ENCODE measurements at places on chromosomes 5 and 9.

DNA sequence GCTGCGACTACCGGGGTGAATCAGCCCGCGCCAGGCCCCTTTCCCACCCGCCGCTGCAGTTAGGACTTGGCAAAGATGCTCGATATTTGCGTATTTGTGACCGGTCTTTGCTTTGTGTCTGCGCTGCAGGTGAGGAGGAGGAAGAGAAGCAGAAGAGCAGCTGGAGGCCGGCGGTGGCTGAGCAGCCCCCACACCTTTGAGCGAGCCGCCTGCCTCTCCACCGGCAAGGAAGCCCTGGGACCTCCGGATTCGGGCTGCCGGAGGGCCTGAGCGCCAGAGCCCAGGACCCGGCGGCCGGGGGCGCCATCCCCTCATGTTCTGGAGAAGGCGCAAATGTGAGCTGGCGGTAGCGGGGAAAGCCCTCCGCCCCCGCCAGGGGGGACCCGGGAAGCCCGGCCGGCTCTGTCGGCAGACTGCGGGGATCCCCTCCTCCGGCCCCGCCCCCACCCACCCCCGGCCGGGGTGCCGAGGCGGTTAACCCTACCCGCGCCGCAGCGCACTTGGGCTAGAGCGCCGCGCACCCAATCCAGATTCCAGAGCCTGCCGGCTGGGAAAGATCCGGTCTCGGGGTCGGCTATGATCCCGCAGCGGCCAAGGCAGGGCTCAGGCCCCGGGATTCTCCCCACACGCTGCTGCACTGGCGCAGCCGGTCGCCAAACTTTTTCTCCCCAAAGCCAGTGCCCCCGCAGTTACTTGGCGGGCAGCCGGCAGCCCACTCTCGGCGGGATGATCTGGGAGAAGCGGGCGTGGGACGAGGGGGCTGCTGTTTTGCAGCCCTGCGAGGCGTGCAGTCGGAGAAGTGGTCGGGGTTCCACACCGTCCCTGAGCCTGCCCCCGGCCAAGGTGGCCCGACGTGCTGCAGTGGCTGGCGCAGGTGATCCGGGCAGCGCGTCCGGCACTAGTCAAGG is 800 bp upstream of the KCNN2 start:
- H3K36me3 ChIP-seq = no peaks in the 10 kb centered on the region
- H3K4me3 ChIP-seq = no peak overlapping the region
- no peak for DNase-seq
- no peak overlapping the region for H3K27ac ChIP-seq

- H3K4me1 ChIP-seq = no peaks in the 10 kb centered on the region
- peaks cover 11% of the 10 kb centered on the region for H3K36me3 ChIP-seq
- H3K4me3 ChIP-seq = no peak overlapping the region
- no peaks in the 10 kb centered on the region for H3K27me3 ChIP-seq
- H3K27ac ChIP-seq = no peak overlapping the region
- no peak for DNase-seq
Measured at GRCh38 chr9:130104491-130105193, 50.9 kb downstream of the GPR107 start.

- H3K27ac ChIP-seq = no peak overlapping the region
- no peak for DNase-seq
Measured at GRCh38 chr9:91905991-91906469, 44.0 kb downstream of the ROR2 start.

- DNase-seq = no peak
- H3K36me3 ChIP-seq = no peaks in the 10 kb centered on the region
- H3K4me3 ChIP-seq = no peak overlapping the region
- no peaks in the 10 kb centered on the region for H3K27me3 ChIP-seq
Measured at GRCh38 chr5:68749631-68750030, 344.2 kb upstream of the SLC30A5 start.

- DNase-seq = no peak
- no peak overlapping the region for H3K27ac ChIP-seq
- no peaks in the 10 kb centered on the region for H3K36me3 ChIP-seq
- no peak overlapping the region for H3K4me3 ChIP-seq
- H3K4me1 ChIP-seq = no peaks in the 10 kb centered on the region
- no peaks in the 10 kb centered on the region for H3K27me3 ChIP-seq
Measured at GRCh38 chr9:127180457-127181314, 58.3 kb upstream of the ANGPTL2 start.

GRCh38 chr5:179974946-179975712 is 67.4 kb upstream of the TBC1D9B start:
- H3K4me3 ChIP-seq = no peak overlapping the region
- no peaks in the 10 kb centered on the region for H3K4me1 ChIP-seq
- no peaks in the 10 kb centered on the region for H3K27me3 ChIP-seq
- H3K36me3 ChIP-seq = no peaks in the 10 kb centered on the region
- peak; percentile 32 for DNase-seq

DNA sequence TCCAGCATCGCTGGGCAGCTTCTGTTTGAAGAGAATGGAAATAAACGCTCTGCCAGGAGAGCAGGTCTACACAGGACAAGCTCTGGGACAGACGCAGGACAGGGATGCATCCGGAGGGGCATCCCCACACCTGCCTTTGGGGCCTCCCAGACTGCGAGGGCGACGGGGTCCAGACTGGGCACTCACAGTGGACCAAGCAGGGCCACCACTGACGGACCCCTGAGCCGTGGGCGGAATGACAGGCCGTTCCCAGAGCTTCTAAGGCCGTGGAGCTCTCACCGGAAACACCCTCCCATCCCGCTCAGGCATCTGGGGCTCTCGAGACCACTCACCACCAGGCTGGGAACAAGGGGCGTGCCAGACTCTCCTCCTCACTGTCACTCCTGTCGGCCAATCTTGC is 10.5 kb upstream of the TMEM250 start:
- H3K36me3 ChIP-seq = no peaks in the 10 kb centered on the region
- H3K4me3 ChIP-seq = no peak overlapping the region
- no peaks in the 10 kb centered on the region for H3K4me1 ChIP-seq
- peaks cover 88% of the 10 kb centered on the region for H3K27me3 ChIP-seq
- H3K27ac ChIP-seq = no peak overlapping the region

DNA sequence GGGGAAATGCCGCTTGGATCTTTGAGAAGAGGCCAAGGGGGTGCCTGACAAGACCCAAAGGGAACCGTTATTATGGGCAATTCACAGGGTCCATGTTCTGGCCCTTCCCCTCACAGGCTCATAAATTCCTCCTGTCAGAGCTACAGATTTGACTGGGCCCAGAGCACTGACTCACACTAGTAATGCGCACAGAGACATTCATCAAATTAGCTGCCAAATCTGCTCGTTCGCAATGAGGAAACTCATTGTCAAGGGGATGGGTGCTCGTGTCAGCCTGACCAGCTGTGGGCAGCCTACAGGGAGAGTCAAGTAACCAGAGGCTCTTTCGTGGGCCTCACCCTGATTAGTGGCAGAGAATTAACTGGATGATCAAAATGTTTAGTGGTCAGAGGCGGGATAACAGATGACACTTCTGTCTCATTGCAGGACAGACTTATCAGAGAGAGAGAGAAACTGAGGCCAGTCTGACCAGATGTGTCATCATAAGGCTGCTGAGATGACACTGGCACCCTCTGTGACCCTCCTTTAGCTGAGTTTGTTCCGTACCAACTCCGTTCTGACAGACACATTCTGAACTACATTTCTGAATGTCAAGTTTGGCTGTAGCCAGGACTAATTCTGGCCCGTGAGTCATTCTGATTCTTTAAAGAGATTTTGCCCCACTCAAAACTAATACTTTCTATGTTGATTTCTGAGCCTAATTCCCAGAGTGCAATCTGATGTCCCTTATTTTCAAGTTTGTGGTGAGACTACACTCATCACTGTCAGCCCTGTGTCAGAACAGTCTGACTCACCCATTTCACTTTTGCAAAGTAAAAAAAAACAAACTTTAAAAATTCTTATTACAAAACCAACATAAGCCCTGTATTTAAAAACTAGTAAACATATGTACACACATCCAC is 377.1 kb downstream of the ACTL7B start:
- peak; percentile 93 for DNase-seq
- H3K36me3 ChIP-seq = no peaks in the 10 kb centered on the region
- H3K4me1 ChIP-seq = peaks cover 46% of the 10 kb centered on the region
- peak overlapping the region; percentile 87 for H3K27ac ChIP-seq
- H3K4me3 ChIP-seq = no peak overlapping the region
- H3K27me3 ChIP-seq = no peaks in the 10 kb centered on the region

GRCh38 chr9:121059998-121060636 is 10.0 kb upstream of the C5 start:
- peak; percentile 26 for DNase-seq
- H3K27ac ChIP-seq = no peak overlapping the region
- no peaks in the 10 kb centered on the region for H3K27me3 ChIP-seq
- H3K36me3 ChIP-seq = no peaks in the 10 kb centered on the region

GRCh38 chr5:37553720-37554404 is 174.7 kb downstream of the WDR70 start:
- no peak overlapping the region for H3K4me3 ChIP-seq
- no peak for DNase-seq
- no peak overlapping the region for H3K27ac ChIP-seq
- H3K27me3 ChIP-seq = no peaks in the 10 kb centered on the region
- no peaks in the 10 kb centered on the region for H3K36me3 ChIP-seq

DNA sequence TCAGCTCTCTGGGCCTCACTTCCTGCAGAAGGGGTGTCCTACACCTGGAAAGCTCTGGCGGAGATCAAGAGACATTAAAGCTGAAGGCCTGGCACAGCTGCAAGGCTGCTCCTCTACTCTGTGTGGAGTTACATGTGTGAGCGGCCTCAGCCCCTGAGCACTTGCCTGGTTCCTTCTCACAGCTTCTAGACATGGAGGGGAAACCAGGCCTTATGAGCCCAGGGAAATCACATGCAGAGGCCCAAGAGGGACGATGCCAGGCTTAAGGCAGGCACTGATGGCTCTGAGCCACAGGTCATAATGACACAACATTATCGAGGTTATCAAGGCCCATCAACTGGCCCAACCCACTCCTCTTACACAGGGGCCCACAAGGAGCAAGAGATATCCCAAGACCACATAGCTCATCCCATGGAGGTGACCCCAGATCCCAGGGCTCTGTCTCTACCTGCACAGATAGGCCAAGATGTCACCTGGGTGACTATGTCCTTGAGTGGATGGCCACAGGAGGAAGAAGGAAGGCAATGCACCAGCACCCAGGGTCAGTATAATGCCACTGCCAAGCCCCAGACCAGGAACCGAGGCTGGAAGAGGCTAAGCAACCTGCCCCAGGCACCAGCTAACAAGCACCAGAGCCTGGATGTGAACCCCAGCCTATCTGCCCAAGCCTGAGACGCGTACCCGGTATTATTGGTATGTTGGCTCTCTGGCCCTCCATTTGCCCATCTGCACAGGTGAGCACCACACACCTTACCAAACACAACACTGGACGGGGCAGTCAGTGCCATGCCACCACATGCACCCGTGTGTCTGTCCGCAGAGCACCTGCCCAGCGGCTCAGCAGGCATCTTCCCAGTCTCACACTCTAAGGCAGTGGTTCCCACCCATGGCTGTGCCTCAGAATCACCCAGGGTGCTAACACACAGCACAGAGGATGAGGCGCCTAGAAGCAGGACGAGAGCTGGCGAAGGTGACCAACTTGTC is 143.3 kb downstream of the GABBR2 start:
- no peak overlapping the region for H3K4me3 ChIP-seq
- no peaks in the 10 kb centered on the region for H3K36me3 ChIP-seq
- DNase-seq = no peak
- H3K27ac ChIP-seq = no peak overlapping the region
- no peaks in the 10 kb centered on the region for H3K4me1 ChIP-seq

DNA sequence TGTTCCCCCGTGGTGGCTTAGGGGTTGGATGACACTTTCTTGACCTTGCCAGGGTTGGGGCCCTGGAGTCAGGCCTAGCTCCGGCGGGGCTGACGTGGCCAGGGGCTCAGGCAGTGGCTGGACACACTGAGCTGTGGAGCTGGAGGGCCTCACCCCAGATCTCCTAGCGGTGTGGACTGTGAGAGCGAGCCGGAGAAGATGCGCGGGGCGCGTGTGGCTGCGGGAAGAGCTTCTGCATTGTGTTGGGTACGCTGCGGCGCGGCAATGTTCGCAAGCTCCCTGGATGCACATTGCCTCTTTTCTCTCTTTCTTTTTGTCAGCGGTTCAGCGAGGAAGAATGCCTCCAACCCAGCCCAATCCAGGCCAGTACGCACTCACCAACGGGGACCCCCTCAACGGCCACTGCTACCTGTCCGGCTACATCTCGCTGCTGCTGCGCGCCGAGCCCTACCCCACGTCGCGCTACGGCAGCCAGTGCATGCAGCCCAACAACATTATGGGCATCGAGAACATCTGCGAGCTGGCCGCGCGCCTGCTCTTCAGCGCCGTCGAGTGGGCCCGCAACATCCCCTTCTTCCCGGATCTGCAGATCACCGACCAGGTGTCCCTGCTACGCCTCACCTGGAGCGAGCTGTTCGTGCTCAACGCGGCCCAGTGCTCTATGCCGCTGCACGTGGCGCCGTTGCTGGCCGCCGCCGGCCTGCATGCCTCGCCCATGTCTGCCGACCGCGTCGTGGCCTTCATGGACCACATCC is 4.8 kb downstream of the NR2F1 start:
- H3K27me3 ChIP-seq = no peaks in the 10 kb centered on the region
- peaks cover 11% of the 10 kb centered on the region for H3K4me1 ChIP-seq
- no peak overlapping the region for H3K27ac ChIP-seq
- H3K4me3 ChIP-seq = no peak overlapping the region
- 0 out of 2 replicates have a peak, but pooled peaks cover 10% of the 10 kb centered on the region for H3K36me3 ChIP-seq

GRCh38 chr5:1204693-1205242 is 3.4 kb downstream of the SLC6A19 start:
- H3K36me3 ChIP-seq = no peaks in the 10 kb centered on the region
- H3K4me1 ChIP-seq = no peaks in the 10 kb centered on the region
- H3K4me3 ChIP-seq = no peak overlapping the region
- no peak overlapping the region for H3K27ac ChIP-seq

GRCh38 chr5:10689391-10690081 is 71.5 kb downstream of the DAP start:
- no peaks in the 10 kb centered on the region for H3K27me3 ChIP-seq
- DNase-seq = peak; percentile 47
- H3K4me3 ChIP-seq = no peak overlapping the region
- H3K27ac ChIP-seq = no peak overlapping the region
- H3K4me1 ChIP-seq = peaks cover 11% of the 10 kb centered on the region
- peaks cover 29% of the 10 kb centered on the region for H3K36me3 ChIP-seq

DNA sequence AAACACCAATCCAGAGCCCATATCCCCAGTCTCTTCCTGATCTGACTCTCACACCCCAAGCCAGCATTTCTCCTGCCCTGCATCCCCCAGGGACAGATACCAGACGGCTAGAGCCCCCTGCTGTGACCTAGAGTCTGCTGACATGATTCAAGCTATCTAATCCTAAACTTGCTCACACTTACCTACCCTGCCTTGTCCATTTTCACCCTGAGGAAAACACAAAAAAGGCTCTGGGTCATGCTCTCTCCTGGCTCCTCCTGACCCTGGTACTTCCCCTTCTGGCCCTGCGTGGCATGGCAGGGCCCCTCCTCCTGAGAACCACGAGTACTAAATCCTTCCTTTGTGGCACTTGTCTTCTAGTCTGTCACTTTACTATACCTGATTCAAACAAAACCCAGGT is 2.8 kb upstream of the ARRDC1 start:
- no peaks in the 10 kb centered on the region for H3K36me3 ChIP-seq
- DNase-seq = peak; percentile 29
- H3K27me3 ChIP-seq = no peaks in the 10 kb centered on the region
- H3K4me1 ChIP-seq = peaks cover 11% of the 10 kb centered on the region
- no peak overlapping the region for H3K27ac ChIP-seq
- no peak overlapping the region for H3K4me3 ChIP-seq

All from PC-9 (cell line).